Stimulated activated memory B cell treated with anti-CD40 and anti-IgM and Interleukin-4, amounts not matched to agents 10 μg/mL and 1 μg/mL and 100 μg/mL, for 72 hours (primary cell): ENCODE measurements at places on chromosomes 2 and 18.

GRCh38 chr2:30514848-30515435 lies 67.9 kb downstream of the LCLAT1 start:
- no peak for ATAC-seq

- no peak for ATAC-seq
Measured at GRCh38 chr2:40248294-40248693, 203.6 kb downstream of the SLC8A1 start.

GRCh38 chr2:203225423-203226039 lies 13.3 kb upstream of the CYP20A1 start:
- ATAC-seq = no peak

- ATAC-seq = no peak
Measured at GRCh38 chr2:142650601-142651000, 226.9 kb upstream of the KYNU start.

DNA sequence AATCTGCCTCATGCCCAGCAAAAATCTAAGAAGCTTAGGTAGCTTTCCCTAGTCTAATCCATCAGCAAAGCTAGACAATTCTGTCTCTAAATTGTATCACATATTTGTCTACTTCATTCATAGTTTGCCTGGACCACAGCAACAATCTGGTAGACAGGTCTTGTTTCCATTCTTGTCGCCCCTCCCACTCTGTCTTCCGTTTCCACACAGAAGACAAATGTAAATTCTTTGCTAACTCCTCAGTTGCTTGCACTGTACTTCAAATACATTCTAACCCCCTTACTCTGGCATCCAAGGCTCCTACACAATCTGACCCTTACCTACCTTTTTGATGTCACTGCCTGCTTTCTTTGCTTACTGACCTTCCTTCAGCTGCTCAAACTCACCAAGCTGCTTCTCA lies 40.1 kb downstream of the THUMPD2 start:
- ATAC-seq = no peak

GRCh38 chr2:31318361-31319336 lies 84.7 kb downstream of the EHD3 start:
- peak; percentile 97 for ATAC-seq

- ATAC-seq = no peak
Measured at GRCh38 chr2:97678298-97678697, 8.8 kb downstream of the C2orf92 start.

DNA sequence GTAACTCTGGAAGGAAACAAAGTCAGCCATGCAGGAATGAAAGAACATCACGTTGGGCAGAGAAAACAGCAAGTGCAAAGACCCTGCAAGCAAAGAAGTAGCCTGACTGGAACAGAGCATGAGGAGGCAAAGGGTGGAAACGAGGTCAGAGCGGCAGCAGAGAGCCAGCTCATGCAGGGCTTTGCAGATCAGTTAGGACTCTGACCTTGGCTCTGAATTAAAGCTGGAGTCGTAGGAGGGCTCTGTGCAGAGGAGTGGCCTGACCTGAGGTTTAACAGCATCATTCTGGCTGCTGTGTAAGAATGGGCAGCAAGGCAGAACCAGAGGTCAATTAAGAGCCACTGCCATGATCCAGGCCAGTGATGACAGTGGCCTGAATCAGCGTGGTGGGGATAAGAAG lies 220.7 kb downstream of the PRKCE start:
- no peak for ATAC-seq

DNA sequence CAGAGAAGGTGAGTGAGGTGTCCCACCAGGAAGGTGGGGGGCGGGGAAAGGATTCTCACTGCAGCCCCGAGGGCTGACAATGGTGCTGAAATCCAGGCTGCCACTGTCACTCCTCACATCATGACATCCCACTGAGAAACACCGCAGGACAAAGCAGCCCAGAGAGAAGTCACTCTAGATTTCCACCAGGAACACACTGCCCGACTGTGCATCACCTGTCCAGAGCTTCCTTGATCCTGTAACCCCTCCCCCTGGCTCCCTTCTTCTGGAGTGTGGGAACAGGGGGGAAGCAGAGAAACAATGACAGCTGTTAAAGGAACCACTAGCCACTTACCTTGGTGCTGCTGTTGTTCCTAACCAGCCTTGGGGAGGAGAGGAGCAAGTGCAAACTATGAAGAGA lies 69.9 kb downstream of the MRO start:
- no peak for ATAC-seq

DNA sequence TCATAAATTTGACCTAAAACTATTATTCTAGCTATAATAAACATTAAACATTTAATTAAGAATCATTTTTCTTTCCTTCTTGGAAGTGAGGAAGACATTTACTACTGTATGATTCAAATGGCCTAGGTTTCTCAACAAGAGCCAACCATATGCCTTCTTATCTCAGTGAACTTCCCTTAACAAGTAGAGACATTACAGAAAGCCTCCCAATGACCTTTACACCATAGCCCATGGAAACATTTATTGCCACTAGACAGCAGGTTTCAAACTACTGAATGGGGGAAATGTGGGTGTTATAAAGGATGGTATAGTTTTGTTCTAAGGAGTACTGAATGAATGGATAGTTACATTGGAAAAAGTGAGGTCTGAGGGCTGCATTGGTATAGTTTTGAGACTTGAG lies 349.4 kb upstream of the SPRED2 start:
- ATAC-seq = no peak

DNA sequence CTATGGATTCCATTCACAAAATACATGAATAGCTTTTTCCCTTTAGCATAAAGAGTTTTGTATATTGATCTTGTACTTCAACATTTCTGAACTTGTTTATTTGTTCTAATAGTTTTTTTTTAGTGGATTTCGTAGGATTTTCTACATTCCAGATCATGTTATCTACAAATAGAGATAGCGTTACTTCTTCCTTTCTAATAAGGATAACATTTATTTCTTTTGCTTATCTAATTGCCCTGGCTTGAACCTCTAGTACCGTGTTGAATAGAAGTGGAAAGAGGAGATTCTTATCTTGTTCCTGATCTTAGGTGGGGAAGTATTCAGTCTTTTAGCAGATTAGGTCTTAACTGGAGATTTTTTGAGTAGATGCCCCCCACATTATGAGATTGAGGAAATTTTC lies 9.5 kb downstream of the UGT1A6 start:
- ATAC-seq = no peak

GRCh38 chr2:151983221-151983620 lies 115.6 kb downstream of the CACNB4 start:
- no peak for ATAC-seq

GRCh38 chr2:209189893-209190292 lies 234.0 kb upstream of the MAP2 start:
- ATAC-seq = no peak

DNA sequence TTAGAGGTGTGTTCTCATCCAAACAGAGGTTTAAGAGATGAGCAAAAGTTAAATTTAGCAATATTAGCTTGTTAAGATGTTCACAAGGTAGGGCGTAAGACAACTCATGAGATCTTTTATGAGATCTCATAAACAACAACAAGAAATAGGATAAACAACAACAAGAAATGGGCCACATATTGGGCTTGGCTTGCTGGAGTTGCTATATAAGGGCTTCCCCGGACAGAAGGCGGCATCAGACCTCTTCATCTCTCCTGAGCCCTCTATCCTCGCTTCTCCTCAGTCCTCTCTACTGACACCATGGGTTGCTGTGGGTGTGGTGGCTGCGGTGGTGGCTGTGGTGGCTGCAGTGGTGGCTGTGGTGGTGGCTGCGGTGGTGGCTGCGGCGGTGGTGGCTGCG lies at the start of gene SCYGR8:
Gene SCYGR8, plus strand, starts transcription at position 301 of the 400 bp plus-strand sequence. Its CDS starts 0 bp downstream, at position 301.
- peak; percentile 11 for ATAC-seq

DNA sequence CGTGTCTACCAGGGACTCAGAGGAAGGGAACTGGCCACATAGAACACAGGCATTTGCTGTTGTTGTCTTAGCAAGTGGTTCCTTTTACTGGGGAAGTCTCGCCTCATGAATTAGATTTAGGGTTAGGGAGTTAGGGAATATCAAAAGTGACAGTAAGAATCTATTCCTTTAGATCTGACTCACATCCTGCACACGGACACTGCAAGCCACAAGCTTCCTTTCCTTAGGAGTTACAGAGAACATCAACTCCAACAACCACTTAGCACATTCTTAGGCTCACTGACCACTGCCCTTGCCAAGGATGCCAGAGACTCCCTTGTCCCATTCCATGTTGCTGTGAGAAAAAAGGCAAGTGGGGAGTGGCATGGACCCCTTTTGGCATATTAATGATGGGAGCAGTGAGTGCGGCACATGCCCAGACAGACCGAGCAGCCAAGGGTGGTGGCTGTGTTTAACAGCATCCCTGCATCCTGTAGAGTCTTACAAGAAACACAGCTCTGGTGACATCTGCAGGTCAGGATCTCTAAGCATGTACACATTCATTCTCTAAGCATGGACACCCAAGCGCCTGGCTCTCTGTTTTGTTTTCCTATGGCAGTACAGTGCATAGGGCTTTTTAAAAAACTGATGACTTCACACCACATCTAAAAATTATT lies 745.6 kb upstream of the RAB6C start:
- ATAC-seq = peak; percentile 17

- ATAC-seq = no peak
Measured at GRCh38 chr2:844715-845114, 105.9 kb upstream of the SNTG2 start.

DNA sequence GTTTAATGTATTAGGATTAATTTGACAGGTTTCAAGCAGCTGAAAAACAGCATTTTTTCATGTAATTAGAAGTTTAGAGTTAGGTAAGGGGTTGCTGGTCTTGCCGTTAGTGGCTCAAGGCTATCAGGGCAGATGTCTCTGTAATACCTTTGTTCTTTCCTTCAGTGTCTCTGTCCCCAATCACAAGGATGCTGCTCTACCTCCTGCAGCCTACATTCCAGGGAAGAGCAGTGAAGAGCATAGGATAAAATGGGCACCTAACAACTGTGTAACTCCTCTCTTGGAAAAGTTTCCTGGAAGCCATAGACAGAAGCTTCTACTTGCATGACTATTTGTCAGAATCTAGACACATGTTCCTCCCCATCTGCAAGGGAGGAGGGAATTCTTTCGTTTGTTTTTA lies 9.4 kb upstream of the SERPINB7 start:
- ATAC-seq = no peak

DNA sequence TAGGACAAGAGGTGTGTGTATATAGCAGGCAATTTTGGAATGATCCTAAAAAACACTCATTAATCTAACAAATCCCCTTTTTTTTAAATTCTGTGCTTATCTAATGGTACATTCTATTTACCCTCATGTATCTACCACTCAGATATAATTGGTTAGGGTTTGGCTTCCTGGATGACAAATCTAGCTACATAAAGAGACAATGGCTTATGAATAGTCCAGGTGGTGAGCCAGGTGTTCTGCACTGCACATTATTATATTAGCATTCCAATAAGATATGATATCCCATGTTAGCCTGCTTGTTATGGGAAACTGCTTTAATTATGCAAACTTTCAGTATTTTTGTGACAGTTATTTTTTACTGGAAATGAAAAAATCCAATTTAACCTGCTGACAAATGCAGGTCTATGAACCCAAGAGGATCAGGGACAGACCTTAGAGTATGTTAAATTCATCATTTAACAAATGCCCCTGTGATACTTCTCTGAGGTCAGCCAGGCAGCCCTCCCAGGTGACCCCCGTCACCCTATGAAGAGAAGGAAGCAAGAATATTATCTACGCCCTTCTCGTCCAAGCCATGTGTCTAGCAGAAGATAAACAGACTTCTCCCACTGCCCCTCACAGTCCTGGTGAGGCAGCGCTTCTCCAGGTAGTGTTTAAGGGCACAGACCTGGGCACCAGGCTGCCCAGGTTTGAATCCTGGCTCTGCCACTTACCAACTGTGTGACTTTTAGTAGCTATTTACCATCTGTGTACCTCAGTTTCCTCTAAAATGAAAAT lies 83.0 kb downstream of the ADD2 start:
- no peak for ATAC-seq

DNA sequence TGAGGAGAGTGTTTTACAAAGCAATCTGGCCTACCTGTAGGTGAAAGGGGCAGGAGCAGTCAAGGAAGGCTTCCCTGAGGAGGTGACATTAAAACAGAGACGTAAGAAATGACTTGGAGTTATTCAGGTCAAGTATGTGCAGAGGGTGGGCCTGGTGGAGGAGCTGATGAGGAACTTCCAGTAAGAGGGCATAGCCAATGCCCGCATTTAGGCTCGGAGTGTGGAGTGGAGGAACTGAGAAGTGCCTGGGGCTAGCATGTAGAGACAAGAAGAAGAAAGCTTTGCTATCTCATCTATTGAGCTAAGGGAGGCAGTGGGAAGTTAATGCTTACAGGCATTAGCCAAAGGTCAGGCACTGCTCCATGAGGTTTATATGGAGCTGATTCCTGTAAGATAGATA lies 312.2 kb downstream of the ZNF521 start:
- no peak for ATAC-seq

DNA sequence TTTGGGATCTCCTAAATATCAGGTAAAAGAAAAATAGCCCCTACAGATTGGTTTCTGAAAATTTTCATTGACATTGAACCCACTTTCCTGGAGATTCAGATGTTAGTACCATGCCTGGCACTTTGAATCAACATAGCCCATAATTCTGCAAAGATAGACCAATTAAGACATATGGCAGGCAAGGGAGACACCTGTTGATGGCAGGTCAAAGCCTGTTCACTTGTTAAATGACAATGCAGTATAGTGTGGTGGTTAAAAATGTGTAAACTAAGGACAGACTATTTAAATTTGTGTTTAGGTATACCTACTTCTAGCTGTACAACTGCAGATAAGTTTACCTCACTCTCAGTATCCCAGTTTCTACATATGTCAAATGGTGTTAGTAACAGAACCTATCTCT lies 178.1 kb upstream of the MMADHC start:
- ATAC-seq = no peak

- no peak for ATAC-seq
Measured at GRCh38 chr2:7672027-7672684, 754.9 kb downstream of the RNF144A start.

GRCh38 chr18:69400253-69400975 lies at the start of gene DOK6:
DOK6 (plus strand) TSS chr18:69400888.
- no peak for ATAC-seq

DNA sequence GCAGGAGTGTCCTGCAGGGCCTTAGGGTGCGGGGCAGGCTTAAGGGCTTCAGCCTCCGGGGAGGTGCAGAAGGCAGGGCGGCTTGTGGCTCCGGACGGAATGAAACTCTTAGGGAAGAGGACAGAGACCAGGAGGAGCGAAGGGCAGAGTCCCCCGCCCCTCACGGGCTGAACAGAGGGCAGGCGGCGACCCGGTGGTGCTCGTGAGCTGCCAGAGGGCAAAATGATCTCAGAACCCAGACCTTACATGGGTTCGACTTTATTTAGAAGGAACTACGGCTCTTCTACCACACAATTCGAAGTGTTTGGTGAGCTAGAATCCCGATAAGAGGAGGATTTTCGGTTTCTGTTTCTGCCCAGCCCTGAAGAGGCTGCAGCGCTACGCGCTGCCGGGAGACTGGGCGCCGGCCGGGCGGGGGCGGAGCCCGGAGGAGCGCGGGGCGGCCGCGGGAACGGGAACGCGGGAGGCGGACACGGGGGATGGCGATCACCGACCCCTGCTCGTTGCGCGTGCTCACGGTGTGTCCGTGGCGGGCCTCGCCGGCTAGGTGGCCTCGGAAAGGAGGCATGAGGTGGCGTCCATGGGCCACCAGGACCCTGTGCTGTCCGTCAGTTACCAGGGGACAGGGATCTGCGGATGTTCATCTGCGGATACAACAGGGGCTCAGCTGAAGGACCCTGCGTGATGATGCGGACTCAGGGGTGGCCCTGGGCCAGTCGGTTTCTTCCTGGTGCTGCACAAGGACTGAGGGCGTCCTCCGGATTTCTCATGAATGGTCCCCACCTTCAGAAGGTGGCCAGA lies 4.2 kb upstream of the SP100 start:
- ATAC-seq = peak; percentile 79

GRCh38 chr2:29518010-29518409 lies 402.8 kb downstream of the CLIP4 start:
- ATAC-seq = no peak
